CD4-positive, alpha-beta T cell treated with Interleukin-17A for 4 hours (primary cell): ENCODE measurements at places on chromosomes 6 and 20.

DNA sequence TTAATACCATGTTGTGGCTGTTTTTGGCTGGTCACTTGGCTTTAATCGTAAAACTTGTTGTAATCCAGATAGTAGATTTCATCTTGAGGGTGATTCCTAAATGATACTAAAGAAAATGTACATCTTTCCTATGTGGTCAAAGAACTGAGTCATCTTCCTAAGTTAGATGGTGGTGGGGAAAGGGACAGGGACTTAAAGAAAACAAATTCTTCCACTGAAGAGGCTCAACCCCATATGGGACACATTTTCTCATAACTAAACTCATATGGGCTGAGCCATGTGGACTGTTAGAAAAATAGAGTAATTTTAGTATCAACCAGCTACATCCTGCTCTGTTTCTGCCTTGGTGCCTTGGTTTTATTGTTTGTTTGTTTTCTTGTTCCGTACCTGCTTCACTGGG, 155.8 kb downstream of the TSHZ2 start:
- DNase-seq, result no peak

GRCh38 chr6:12232821-12233220, 57.3 kb upstream of the EDN1 start:
- DNase-seq, result no peak

GRCh38 chr6:39681674-39682121, 43.5 kb downstream of the KIF6 start:
- DNase-seq, result no peak

GRCh38 chr6:169701311-169701953, 397 bp downstream of the WDR27 start:
- DNase-seq, result no peak

GRCh38 chr6:46949632-46950280, 28.0 kb upstream of the ADGRF5 start:
- no peak for DNase-seq

GRCh38 chr6:44373787-44374186, 13.7 kb upstream of the CDC5L start:
- no peak for DNase-seq

DNA sequence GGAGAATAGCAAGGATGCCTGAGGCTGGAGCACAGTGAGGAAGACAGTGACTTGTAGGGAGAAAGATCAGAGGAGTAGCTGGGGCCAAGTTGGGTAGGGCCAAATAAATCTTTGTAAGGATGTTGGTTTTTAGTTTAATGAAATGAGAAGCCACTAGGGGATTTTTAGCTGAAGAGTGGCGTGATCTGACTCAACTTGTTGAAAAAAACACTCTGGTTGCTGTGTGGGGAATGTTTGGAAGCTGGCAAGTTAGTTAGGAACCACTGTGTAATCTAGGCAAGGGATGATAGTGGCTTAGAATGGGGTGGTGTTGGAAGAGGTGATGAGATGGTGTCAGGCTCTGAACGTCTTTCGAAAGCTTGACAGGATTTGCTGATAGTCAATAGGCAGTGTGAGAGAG, 176.1 kb upstream of the HDDC2 start:
- DNase-seq, result no peak

DNA sequence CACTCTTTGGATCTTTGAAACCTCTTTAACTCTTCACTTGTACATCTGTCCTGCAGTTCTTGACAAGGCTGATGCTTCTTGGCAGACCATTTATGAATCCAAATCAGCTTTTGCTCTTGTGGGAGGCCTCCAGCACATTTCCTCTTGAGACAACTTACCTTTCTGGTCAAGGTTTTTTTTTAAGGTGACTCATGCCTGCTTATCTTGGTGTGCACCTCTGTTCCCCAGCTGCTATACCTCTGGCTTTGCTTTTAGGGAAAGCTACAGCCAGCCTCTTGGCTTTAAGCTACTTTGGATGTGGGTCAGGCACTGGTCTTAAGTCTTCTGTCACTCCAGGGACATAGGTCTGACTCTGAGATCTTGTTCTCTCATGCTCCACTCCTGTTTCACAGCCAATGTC, 106.5 kb downstream of the PHF3 start:
- no peak for DNase-seq

GRCh38 chr20:32796981-32797451, 22.7 kb upstream of the MAPRE1 start:
- DNase-seq, result no peak

GRCh38 chr6:157036245-157036711, 259.1 kb downstream of the ARID1B start:
- no peak for DNase-seq

GRCh38 chr20:55782912-55783253, 222.4 kb downstream of the CBLN4 start:
- DNase-seq, result no peak

DNA sequence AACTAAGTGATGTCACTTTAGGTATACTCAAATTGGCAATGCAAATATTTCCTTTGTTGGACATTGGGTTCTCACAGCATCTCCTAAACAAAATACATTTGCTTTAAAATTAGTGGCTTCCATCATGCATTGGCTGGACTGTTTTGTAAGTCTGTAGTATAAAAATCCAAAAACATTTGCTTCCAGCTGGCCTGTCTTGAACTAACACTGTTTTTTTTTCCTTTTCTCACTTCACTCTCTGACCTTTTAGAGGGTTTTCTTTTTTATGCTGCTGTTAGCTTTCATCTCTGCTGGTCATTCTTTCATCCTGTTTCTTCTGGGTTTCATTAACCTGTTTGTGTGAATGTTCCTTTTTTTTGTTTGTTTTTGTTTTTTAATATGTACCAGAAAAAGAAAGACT, 121.7 kb upstream of the MLIP start:
- DNase-seq, result no peak

- no peak for DNase-seq
Measured at GRCh38 chr6:110054664-110055386, 76.7 kb downstream of the GPR6 start.

GRCh38 chr6:29941916-29942274, 437 bp upstream of the HLA-A start:
- no peak for DNase-seq

- DNase-seq, result peak; percentile 2
Measured at GRCh38 chr6:36964349-36964748, 9.8 kb downstream of the PI16 start.

DNA sequence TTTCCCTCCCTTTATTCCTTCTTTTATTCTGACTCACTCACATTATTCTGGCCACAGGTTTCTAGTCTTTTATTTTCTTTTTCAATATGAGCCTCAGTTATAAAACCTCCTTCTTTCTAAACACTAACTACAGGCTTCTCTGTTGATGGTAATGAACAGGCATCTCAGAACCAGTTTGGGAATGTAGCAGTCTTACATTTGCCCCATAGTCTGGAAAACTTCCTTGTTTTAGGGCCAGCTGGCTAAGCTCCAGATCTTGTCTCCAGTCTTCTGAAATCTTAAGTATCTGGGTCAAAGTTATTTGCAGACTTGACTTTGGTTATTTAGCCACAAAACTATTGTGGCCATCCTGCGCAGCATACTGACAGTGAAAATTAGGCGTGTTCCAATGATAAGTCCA, 97.0 kb upstream of the MAN1A1 start:
- DNase-seq, result no peak

DNA sequence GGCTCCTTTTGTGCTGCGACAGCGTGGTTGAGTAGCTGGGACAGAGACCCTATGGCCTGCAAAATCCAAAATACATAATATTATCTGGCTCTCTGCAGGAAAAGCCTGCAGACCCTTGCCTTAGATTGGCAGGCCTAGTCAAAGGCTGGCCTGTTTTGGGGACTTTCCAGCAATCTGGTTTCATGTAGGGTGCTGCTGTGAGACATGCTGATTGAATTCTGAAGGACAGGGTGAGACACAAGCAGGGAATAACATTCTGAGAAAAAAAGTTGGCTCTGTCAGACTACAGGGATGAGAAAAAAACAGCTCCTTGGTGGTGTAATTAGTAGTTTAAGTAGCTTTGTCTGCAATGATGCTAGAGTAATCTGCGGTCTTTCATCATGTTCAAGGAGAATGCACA, 402.7 kb upstream of the AGPAT4 start:
- DNase-seq, result no peak

- DNase-seq, result no peak
Measured at GRCh38 chr20:37518059-37518458, 3.0 kb upstream of the NNAT start.

DNA sequence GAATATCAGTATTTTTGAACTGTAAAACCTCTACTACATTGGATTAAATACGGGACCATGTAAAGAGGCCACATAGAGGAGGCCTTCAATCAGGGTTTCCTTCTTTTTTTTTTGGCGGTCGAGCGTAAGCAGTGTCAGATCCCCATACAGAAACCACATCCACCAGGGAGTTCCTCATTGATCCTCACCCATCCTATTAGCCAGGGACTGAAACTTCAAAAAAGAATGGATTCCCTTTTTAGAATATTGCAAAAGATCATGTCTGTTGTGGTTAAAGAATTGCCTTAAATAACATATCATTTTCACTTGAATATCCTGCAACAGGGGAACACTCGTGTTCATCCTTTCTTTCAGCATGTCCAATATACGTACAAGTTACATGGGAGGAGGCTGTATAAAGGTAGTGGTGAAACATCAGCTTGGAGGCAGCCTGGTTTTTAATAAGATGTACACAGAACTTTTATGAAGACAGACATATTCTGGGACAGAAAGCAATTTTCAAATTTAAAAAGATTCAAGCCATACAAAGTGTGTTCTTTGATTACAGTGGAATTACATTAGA, 96.1 kb downstream of the PPP1R14C start:
- DNase-seq, result no peak

- peak; percentile 66 for DNase-seq
Measured at GRCh38 chr6:136226027-136226673, 24.0 kb downstream of the MTFR2 start.

- no peak for DNase-seq
Measured at GRCh38 chr6:55694148-55694547, 115.2 kb upstream of the HMGCLL1 start.

- DNase-seq, result no peak
Measured at GRCh38 chr6:162123797-162124196, 603.8 kb downstream of the PRKN start.

DNA sequence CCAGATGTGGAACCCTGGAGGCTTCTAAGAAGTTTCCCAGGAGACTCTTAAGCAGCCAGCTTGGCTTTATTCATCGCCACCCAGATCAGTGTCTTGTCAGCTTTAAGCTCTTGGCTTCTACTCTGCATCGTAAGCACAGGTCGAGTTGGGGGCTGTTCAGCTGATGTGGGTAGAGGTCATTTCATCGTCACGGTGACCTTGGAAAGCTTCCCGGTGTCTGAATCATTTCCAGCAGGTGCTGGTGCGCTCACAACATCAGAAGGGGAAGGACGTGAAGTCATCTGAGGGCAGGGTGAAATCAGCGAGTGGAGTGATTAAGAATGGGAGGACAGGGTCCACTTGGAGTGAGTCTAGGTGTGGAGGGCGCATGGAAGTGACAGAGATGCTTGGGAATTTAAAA, 112.6 kb downstream of the SASH1 start:
- no peak for DNase-seq

GRCh38 chr6:136788069-136788902, 4.0 kb downstream of the MAP3K5 start:
- DNase-seq, result peak; percentile 21

- no peak for DNase-seq
Measured at GRCh38 chr20:34431168-34431567, 68.1 kb downstream of the ITCH start.

- peak; percentile 11 for DNase-seq
Measured at GRCh38 chr6:42046464-42047212, 3.7 kb upstream of the TAF8 start.

DNA sequence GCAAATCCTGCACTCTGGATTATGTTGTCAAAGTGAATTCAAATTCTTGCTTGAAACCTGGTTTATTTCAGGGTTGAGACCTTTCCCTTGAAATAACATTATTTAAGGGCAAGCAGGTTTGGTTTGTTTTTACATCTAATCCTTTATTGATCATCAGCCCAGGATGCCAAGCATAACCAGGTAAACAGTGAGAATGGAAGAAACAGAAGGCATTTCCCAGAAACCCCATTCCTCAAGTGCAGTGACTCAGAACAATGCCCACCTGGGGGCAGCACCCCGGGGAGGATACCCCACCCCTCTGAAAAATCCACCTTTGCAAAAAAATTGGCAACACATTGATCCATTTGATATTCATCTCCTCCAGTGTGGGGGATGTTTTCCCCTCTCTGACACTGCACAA, 32.5 kb downstream of the POFUT1 start:
- DNase-seq, result peak; percentile 8

DNA sequence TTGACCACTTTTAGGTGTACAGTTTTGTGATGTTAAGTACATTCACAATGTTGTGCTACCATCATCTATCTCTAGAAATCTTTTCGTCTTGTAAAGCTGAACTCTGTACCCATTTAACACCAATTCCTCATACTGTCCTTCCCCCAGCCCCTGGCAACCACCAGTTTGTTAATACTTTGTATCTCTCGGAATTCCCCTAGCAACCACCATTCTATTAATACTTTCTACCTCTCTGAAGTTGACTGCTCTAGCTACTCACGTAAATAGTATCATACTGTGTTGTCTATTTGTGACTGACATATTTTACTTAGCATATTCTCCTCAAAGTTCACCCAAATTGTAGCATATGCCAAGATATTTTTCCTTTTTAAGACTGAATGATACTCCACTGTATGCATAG, 82.3 kb upstream of the CLDN20 start:
- no peak for DNase-seq

DNA sequence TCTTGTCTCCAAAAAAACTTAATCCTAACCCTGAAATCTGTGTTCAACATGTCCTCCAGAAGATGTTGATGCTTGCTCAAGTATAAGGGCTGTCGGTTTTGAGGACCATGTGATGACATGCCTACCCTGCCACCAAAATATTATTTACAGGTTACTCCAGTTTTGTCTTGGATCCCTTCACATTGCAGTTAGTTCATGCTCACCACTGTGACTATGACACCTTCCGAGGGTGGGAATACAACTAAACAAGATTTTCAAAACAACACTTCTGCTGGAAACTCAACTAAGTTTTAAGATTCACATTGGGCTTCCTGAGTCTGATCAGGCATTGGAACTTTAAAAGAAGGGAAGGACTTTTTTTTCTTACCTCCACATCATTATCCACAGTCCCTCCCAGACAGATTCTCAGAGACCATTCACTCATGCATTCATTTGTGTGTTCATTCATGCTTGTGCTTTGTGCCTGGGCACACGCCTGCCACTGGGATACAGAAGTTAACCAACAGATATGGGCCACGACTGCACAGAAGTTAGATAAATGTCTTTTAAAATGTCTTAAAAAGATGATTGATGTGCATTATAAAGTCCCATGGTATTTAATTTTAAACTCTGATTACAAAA, 118.7 kb upstream of the GJE1 start:
- no peak for DNase-seq
